ENCODE measurements at places on chromosomes 6 and 20.

GRCh38 chr20:33812908-33813462 is 1.8 kb downstream of the CHMP4B start:
- DNase-seq = no peak

DNA sequence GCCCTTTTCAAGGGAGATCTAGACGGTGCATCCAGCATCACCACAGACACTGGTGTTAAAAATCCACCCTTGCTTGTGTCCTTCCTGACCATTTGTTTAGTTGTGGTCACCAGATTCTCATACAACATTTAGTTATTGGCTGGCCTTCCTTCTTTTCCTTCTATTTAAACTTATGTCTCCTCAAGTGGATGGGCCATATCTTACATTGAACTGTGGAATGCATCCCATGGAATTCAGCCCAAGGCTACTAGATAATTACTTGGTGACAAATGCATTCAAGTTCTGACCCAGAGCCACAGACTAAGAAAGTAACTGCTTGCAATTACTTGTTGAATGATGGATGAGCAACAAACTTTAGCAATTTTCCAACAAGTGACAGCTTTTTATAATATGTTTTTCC is 198.9 kb upstream of the SSTR4 start:
- DNase-seq = no peak

DNA sequence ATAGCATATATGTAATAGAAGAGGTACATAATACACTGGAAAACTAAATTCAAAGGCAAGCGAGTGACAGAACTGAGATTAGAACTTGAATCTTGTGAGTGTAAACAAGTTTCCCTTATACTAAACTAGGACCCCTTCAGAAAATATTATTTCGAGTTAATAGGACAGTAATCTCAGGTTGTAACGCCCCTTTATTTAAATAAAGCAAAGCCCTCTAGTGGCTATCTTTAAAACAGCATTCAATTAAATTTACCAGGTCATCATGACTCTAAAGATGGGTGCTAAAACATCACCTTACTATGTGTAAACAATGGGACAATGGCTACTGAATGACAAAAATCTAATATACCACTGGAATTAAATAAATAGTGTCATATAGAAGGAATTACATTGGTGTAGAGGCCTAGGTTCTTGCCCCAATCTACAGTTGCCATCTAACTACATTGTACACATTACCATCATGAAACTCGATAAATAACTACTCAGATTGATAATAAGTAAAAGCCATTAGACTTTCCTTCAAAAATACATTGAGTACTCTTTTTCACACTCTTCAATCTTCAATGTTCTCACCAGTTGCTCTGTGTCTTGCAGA is 255.4 kb upstream of the IRAK1BP1 start:
- DNase-seq = no peak

- no peak for DNase-seq
Observed at GRCh38 chr6:33497157-33497556, 42.8 kb downstream of the ZBTB9 start.

GRCh38 chr20:50260479-50261221 is 70.0 kb downstream of the CEBPB start:
- DNase-seq = no peak

DNA sequence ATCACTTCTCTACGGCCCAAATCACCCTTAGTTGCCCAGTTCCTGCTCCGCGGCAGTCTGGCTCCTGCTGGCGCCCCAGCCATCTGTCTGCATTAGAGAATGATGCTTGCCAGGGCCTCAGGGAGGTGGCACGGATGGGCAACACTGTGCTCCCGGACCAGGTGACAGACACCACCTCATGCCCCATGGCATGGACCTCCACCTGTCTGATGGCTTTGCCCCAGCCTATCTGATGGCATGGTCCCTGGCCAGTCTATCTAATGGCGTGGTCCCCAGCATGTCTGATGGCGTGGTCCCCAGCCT is 18.8 kb upstream of the MRGBP start:
- no peak for DNase-seq

DNA sequence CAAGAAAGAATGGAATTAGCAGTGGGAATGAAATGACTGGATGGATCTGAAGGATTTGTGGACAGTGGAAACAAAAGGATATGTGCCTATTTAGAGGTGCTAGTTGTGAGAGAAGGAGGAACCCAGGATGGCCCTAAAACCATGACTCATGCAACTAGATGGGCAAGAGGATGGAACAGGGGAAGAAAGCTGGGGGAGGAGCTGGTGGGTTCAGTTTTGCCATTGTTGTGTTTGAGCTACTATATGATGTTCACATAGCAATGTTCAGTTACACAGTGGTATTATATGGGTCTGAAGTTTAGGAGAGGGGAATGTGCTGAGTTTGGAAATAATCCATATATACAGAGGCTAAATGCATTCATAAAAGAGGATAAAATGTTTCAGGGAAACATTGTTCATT is 125.7 kb upstream of the SSTR4 start:
- DNase-seq = no peak

- DNase-seq = no peak
Observed at GRCh38 chr20:57179265-57179664, 87.2 kb downstream of the BMP7 start.

DNA sequence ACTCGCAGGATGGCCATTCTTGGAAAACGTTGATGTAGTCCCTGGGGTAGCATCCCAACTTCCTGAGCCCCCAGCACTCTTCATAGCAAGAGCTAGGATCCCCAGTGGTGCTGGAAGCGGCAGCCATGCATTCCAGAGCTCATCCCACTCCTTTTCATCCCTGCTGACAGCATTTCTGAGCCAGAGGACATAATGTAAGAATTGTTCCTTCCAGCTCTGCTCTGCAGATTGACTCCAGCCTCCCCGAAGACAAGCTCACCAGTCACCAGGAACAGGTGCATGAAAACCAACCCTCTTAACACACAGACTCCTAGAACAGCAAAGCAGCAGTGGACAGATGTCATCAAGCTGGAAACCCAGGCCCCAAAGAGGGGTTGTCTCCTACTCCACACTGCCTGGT is 3.8 kb downstream of the SLC13A3 start:
- DNase-seq = no peak

DNA sequence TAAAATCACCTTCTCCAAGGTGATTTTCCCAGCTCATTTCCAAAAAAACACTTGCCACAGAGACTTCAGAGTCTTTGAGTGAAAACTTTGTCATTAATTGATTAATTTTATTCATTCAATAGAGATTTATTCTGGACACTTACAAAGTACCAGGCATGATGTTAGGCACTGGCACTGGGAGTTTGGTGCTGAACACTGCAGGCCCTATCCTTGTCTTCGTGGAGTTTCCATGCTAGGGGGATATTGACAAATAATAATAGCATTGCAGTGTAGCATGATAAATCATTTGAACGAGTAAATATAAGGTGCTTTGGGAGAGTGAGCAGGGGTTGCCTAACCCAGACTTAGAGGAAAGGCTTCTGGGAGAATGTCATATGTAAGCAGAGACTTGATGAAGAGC is 145.7 kb downstream of the SOX4 start:
- DNase-seq = no peak

DNA sequence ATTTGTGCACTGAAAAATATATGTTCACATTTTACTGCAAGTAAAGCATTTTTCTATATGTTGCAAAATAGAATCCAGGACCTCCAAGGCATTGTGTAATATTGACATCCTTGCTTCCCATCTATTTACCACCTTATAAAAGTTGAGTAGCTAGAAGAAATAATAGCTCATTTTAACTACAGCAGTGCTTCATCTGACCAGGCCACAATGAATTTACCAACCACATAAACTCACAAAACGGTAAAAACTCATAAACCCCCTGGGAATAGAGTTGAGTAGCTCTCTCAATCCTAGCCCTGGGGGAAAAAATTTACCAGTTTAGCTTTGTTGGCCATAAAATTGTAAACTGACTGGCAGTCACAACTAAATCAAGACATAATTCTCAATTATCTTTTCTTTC is 3.9 kb downstream of the ATXN1 start:
- DNase-seq = no peak

GRCh38 chr20:22303523-22303922 is 280.8 kb downstream of the FOXA2 start:
- DNase-seq = no peak

DNA sequence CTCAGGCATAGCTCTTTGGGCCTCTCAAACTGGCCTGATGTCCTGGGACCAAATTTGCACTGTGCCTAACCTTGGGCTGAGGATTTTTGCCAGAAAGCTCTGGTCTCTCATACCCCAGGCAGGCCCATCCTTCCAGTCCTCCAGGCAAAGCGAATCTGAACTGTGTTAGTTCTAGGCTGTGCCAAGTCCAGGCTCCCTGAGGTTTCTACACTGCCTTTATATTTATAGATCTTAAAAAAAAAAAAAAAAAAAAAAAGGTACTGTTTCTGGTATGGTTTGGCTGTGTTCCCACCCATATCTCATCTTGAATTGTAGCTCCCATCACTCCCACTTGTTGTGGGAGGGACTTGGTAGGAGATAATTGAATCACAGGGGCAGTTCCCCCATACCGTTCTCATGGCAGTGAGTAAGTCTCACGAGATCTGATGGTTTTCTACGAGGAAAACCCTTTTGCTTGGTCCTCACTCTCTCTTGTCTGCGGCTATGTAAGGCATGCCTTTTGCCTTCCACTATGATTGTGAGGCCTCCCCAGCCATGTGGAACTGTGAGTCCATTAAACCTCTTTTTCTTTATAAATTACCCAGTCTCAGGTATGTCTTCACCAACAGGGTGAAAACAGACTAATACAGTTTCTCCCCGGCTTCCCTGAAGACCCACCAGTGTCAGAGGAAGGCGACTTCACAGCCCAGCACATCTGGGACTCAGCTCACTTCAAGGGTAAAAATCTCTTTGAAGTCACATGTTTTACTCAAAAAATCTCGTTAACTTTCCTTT is 39.0 kb upstream of the TBXT start:
- no peak for DNase-seq

GRCh38 chr20:43969028-43969447 is 54.4 kb downstream of the TOX2 start:
- DNase-seq = no peak

DNA sequence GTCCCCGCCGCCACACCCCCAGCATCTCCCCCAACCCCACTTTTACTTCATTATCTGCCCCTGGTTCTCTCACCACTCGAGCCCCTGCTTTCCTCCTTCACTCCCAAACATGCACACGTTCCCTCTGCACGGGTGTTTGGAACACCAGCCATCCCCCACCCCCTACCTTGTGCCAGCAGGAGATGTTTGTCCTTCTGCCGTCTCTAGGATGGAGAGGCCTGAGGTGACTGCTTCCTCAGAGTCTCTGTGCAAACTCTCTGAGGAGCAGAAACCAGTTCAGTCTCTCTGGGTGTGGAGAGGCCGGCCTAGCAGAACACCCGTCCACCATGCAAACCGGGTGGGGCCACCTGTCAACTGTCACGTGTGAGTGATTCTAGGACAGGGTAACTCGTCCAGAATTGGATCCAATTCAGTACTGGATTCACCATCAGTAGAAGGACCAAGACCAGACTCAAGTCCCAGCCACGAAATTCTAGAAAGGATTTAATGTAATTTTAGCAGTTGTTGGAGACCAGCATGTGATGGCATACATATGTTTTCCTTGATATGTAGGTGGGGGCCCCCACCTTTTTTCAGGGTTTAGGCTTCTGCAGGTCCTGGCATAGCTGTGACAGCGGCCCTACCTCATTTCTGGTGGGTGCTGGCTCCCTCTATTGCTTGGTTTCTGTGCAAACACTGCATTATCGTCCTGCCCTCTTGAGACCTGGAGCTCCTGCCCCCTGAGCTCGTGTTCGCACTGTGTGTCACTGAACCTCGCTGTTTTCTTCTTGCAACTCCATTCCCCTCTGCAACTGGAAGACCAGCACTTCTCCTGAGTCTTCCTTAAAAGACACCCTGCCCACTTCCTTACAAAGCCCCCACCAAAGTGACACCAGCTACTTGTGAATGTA is at the start of gene RAET1E:
RAET1E (minus strand) TSS at position 259 of the 890 bp plus-strand sequence. CDS start 7,212 bp downstream, outside the sequence.
- DNase-seq = no peak

DNA sequence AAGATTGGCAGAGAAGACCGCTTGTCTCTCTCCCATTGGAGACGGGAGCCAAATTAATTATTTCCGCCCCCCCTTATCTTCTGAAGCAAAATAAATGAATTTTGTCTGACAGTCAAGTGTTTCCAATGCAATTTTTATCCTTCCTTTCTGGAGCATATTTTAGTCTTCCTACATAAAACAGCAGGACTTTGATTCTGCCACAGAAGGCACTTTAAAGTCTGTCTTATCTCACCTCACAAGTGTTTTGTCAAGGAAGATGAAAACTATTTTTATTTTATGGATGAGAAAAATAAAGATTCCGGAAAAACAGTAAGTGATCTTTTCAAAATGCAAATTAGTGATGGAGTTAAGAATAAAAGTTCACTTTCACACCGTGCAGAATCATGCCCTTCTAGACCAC is 140.4 kb downstream of the OPRM1 start:
- DNase-seq = no peak

GRCh38 chr6:136782021-136782770 is 10.1 kb downstream of the MAP3K5 start:
- DNase-seq = no peak

DNA sequence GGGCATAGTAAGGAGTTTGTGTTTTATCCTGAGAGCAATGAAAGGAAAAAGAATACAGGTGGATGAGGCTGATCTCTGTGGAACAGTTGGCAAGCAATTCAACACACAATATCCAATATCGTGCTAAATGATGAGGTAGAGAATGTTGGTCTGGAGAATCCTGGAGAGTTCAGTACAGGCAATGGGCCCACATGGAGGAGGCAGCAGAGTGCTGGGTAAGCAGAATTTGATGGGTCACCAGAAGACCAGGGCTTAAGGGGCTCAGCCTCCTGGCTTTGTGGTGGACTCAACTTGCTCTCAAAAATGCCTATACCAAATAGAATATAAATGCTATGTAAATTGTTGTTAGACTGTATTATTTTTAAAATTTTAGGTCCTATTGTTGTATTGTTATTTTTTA is 271.5 kb upstream of the JARID2 start:
- DNase-seq = no peak

- no peak for DNase-seq
Observed at GRCh38 chr6:128882991-128883611, at the start of gene LAMA2. TSS of gene LAMA2 (plus strand) at chr6:128883138. CDS start at chr6:128883246, 108 bp downstream.

- no peak for DNase-seq
Observed at GRCh38 chr20:48169650-48170225, 384.5 kb upstream of the SULF2 start.

DNA sequence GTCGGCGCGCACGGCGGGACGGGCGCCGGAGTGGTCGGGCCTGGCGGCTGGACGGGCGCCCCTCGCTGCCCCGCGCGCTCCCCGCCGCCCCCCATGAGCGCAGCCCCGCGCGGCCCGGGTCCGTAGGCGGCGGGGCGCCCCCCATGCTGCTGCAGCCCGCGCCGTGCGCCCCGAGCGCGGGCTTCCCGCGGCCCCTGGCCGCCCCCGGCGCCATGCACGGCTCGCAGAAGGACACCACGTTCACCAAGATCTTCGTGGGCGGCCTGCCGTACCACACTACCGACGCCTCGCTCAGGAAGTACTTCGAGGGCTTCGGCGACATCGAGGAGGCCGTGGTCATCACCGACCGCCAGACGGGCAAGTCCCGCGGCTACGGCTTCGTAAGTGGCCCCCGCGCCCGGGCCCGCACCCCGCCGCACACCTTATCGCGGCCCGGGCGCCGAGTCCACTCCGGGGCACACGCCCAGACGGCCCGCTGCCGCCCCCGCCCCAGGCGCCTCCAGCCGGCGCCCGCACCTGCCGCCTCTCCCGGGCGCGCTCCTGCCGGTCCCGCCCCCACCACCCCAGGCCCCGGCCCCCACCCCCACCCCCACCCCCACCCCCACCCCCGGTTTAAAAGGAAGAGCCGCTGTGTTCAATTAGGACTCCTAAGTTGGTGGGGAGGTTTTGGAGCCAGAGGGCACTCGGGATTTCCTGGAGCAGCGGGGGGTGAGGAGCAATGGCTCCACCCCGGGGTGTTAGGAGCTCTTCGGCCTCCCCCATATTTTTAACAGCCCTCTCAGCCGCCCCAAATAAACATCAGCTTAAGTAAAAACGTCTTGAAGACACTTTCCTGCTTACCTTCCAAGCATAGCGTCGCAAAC is 474 bp downstream of the RBM38 start:
- DNase-seq = no peak

Measured in stimulated activated CD8-positive, alpha-beta memory T cell treated with anti-CD3 and anti-CD28 coated beads, Interleukin-4, amount 100 ng/mL, for 1 hour (primary cell).